HFFc6 (cell line): ENCODE measurements at places on chromosomes 1 and 21. TPM values are rescaled to one million over a fixed set of nuclear protein-coding genes. Genes with fewer than 3 reads are reported as not detected.

The GSTM3 gene
- 37.2 to 42.5 TPM (median 41.4 TPM) in 3 replicates for total RNA-seq

The PADI2 gene
- total RNA-seq: 0.05 to 0.45 TPM (median 0.15 TPM) in 3 replicates

DNA sequence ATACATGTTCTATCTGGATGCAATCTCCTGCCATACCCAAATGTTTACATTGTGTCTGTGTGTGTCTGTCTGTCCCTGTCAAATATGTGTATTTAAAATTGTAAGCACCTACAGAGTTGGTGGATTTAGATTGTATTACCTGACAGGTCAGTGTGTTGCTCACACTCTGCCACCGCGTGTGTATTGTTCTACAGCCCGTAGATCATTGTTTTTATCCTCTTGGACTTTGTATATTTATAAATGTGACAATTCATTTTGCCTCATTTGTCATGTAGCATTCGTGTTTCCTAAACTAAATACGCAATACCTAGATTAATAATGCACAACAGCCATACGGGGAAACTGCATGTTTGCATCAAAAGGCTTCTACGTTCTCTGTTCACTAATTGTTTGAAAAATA is 634 bp downstream of the ALG14 start:
- no peak for DNase-seq

DNA sequence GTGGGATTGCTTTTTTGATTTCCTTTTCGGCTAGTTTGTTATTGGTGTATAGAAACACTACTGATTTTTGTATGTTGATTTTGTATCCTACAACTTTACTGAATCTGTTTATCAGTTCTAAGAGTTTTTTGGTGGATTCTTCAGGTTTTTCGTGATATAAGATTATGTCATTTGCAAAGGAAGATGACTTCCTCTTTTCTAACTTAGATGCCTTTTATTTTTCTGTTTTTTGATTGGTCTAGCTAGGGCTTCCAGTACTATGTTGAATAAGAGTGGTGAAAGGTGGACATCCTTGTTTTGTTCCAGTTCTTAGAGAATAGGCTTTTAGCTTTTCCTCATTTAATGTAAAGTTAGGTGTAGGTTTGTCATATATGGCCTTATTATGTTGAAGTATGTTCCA is 13.1 kb upstream of the NHLH2 start:
- no peak for DNase-seq

GRCh38 chr1:71780681-71781080 is 501.7 kb downstream of the NEGR1 start:
- DNase-seq: no peak

- no peak for DNase-seq
These were observed 185.6 kb upstream of the NRIP1 start for GRCh38 chr21:15250384-15250783.

GRCh38 chr1:209107535-209107934 is 476.0 kb upstream of the CAMK1G start:
- no peak for DNase-seq

DNA sequence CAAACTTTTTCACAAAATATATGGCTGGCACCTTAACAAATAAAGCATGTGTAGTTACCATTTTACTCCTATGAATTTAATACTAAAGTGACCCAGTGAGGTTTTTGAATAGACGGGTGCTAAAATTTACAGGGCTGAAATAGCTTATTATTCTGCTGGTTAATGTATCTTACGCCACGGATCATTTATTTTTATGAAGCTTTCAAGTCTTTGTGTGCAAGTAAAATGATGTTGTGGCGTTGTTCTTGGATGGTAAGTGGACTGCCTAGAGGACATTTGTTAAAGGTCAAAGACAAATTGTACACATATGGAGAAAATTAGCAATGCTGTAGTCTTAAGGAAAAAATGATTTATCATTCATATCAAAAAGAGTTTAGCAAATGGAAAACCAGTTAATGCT is 22.8 kb downstream of the INSL5 start:
- no peak for DNase-seq

DNA sequence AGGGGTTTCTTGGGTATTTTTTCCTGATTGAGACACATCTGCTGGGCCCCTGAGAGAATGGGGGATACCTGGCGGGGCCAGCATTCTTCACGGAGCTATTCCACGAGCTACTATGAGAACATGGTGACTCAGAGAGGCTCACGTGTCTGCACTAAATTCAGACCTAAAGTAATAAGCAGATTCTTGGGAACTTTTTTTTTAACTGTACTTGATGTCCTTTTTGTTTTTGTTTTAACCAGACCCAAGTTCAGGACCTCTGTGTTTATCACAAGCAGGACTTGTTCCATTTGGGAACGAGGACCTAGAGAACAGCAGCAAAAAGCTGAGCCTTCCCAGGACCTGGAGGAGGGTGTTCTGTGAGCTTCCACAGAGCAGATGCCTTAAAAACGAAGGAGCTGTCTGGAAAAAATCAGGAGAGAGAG is 44.0 kb downstream of the EVA1C start:
- peak; percentile 55 for DNase-seq

DNA sequence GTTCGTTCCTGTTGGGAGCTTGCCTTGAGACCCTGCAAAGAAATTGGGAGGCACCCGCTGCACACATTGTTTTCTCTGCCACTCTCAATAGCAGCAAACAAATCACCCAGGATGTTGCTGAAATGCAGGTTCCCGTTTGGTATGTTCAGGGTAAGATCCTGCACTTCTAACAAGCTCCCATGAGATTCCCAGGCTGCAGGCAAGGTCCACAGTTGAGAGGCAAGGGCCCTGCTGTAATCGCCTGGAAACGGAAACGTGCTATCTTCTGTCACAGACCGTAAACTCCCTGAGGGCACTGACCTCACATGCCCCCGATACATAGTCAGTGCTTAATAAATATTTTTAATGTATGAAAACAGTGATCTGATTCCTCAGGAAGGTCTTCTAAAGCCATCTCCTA is 37.8 kb downstream of the XCL1 start:
- DNase-seq: no peak

GRCh38 chr21:15592271-15592860 is 137.4 kb upstream of the USP25 start:
- DNase-seq: peak; percentile 33

GRCh38 chr1:156090840-156091188 is 8.5 kb upstream of the MEX3A start:
- peak; percentile 57 for DNase-seq

GRCh38 chr1:91605566-91605965 is 104.9 kb downstream of the CDC7 start:
- DNase-seq: no peak

GRCh38 chr1:5108740-5109139 is 454.3 kb downstream of the AJAP1 start:
- no peak for DNase-seq

DNA sequence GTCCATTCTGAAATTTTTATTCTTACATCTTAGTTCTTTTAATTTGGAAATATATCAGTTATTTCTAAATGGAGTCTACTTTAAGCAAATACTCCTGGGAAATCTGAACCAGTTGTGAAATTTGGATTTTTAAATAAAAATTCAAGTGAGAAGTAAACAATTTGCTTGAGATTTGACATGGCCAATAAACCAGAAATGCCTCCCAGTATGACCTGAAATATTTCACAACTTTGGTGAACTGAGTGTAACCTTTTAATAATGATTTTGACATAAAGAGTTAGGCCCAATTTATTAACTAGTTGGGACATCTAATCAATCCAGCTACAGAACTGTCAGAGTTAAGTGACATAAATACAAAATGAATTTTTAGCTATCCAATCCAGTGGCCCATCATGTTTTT is 192.0 kb downstream of the ZC3H11B start:
- DNase-seq: no peak

GRCh38 chr1:153242160-153242559 is 17.3 kb upstream of the LORICRIN start:
- DNase-seq: no peak

DNA sequence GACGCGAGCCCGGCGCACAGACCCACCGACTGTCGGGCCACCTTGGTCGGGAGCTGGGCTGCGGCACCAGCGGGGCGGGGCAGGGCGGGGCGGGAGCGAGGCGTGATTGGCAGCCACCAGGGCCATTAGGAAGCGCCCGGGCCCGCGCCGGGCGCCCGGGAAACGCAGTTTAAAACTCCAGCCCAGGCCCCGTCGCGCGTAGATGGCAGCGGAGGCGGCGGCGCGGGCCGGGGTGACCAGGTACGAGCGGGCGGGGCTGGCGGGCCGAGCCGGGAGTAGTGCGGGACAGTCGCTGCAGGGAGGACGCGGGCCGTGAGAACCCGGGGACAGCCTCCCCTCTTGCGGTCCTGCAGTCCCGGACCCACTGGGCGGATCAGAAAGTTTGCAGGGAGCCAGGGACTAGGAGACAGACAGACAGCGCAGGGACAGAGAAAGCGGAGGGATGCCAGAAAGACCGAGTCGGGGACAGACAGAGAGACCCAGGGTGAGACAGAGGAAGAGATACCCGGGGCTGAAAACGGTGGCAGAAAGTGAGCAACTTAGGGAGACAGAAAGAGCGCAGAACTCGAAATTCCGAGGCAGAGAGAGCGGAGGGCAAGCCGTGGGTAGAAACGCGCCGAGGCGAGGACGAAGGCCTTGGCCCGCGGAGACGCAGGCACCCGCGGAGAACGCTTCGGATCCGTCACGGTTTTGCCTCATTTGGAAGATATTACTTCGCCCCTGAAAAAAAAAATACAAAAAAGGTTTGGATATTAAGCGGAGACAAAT is at the start of gene DMBX1:
DMBX1 (plus strand) TSS at position 199 of the 768 bp plus-strand sequence. CDS start 17,175 bp downstream, outside the sequence.
- DNase-seq: no peak

GRCh38 chr1:156310962-156311361 is 11.9 kb upstream of the VHLL start:
- DNase-seq: peak; percentile 47

- DNase-seq: peak; percentile 16
These were observed 9.8 kb upstream of the F5 start for GRCh38 chr1:169595764-169596711.

GRCh38 chr1:103190766-103191165 is 82.4 kb upstream of the COL11A1 start:
- DNase-seq: peak; percentile 24
